Activated T-cell treated with anti-CD3 and anti-CD28 coated beads, Interleukin-2, amount 50 U/mL, for 4 hours (primary cell): ENCODE measurements at places on chromosomes 1 and 21. TPM values are rescaled to one million over a fixed set of nuclear protein-coding genes. Genes with fewer than 3 reads are reported as not detected.
A peak's percentile ranks its signal among the peaks of the same experiment; 100 is the strongest.

GRCh38 chr1:203666609-203667008 is 40.0 kb downstream of the ATP2B4 start:
- no peak for DNase-seq

TMOD4 gene
- total RNA-seq = 0.52 TPM

GJA8 gene
- not detected for total RNA-seq

- DNase-seq = no peak
Observed at GRCh38 chr1:232891071-232891470, 59.3 kb upstream of the NTPCR start.

DNA sequence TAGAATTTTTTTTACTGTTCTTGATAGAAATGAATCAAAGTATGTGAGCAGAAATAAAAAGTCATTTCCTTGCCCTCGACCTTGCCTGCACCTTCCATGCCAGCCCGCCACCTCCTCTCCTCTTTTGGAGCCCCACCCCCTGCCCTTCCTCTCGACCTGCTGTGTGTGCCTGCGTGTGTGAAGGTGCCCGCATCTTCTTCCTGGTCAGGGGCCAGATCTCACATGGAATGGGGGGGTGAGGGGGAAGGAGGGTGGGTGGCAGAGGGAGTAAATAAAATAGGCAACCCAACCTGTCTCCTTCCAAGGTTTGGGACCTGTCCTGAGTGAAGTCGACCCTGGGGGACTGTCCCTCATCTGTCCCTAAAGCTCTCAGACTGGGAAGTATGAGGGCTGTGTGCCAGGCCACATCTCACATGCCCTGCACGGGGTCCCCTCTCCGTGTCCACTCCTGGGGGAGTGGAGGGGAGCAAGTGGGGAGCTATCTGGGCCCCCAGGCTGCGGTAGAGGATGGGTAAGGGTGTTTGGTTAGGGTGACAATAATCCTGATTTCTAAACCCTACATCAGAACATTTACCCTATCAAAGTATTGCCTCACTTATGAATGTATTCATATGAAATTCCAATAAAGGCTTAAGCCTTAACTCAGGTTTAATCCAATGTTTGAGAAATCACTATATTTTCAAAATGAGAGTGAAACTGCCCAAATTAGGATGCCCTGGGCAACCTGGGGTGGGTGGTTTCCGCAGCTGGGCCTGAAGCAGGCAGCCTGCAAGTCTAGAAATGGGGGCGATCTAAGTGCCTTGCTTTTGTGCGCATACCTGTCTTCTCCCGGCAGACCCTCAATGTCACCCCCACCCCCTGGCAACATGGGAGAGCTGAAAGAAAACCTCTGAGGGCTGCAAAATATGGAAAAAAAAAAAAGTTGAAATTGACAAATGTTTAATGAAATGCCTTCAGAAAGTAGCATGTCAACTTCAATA is 15.4 kb downstream of the AMPD2 start:
- no peak for DNase-seq

DNA sequence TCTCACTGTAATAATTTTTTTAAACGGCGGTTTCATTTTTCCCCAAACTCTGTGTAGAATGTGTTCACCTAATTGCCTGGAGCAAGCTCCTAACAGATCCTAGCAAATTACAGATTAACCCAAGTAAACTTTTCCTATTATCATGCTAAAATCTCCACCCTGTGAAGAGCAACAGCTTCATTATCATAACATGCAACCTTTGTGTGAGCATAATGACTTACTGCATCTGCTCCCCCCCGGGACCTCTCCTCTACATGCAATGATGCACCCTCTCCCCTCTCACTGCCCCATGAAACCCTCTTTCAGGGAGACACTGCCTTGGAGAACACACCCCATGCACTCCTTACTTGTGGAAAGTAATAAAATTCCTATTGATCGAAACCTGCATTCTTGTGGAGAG is 717.0 kb upstream of the TMPRSS15 start:
- no peak for DNase-seq

DCST2 gene
- 0.08 TPM for total RNA-seq

DNA sequence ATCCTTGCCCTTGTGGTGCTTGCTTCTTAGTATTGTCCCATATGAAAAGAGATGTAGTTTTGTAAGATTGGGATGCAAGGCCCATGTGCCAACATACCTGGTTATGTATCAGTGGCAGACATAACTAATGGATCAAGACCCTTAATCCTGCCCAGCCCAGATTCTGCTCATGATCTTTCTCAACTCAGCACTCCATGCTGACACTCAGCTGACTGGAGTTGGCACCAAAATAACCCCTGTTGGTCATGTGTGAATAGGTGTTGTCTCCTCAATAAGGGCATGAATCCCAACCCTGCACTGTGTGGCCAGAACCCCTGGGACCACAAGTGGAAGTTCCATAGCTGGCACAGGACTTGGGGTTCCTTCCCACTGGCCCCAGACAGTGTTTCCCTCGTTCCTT is 13.9 kb upstream of the CNR2 start:
- DNase-seq = no peak

RNU11 gene
- total RNA-seq = not detected

DNA sequence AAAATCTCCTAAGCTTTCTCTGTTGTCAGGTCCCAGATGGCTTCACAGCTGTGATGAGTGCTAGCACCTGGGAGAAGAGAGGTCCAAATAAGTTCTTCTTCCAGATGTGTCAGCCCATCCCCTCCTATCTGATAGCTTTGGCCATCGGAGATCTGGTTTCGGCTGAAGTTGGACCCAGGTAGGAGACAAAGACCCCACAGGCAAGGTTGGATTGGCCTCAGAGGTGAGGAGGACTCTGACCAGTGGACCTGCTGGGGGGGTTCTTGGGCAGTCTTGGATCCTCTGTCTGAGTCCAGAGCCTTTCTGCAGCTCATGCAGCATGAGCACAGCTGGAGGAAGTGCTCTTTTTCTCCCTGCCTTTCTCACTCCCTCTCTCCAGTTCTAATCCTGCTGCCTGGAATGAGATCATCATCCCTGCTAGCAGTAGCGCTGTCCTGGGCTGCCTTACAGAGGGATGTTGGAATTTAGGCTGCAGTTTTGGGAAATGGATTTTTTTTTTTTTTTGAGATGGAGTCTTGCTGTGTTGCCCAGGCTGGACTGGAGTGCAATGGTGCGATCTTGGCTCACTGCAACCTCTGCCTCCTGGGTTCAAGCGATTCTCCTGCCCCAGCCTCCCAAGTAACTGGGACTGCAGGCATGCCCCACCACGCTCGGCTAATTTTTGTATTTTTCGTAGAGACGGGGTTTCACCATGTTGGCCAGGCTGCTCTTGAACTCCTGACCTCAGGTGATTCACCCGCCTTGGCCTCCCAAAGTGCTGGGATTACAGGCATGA is 7.1 kb downstream of the RNPEP start:
- DNase-seq = no peak

LRRC39 gene
- 0.69 TPM for total RNA-seq

FCRL1 gene
- not detected for total RNA-seq

DNA sequence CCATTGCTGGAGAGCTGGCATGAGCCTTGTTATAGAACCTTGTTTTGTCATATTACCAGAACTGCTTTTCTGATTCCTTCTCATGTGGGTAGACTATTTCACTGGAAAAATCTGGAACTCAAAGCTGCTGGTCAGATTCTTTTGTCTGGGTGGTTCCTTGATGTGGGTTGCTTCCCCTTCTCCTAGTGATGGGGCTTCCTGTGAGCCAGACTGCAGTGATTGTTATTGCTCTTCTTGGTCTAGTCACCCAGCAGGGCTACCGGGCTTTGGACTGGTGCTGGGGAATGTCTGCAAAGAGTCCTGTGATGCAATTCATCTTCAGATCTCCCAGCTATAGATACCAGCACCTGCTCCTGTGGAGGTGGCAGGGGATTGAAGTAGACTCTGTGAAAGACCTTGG is 59.4 kb downstream of the GPR137B start:
- DNase-seq = no peak

DNA sequence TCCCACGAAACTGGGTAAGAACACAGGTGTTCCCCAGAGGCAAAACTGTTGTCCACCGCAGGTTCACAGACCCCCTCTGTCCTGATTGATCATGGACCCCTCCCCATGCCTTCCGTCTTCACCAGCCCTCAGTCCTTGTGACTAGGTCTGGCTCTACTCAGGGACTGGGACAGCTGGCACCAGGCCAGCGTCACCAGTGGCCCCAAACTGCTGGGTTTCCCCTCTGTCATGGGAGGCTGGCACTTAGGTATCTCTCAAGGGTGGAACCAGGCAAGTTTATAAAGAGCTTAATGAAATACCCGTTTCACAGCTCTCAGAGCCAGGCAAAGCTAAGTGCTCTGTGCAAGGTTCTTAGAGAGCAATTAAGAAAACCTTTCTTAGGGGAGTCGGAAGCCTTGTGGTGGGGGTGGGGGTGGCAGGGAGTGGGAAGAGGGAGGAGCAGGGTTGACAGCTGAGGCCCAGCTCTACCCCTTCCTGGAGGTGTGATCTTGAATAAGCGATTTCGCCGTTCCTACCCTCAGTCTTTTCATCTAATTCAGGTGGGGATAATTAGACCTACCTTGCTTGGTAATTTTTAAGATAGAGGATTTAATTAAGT is 35.0 kb upstream of the IFNLR1 start:
- no peak for DNase-seq

GRCh38 chr21:26783466-26784195 is 61.6 kb downstream of the ADAMTS1 start:
- DNase-seq = no peak

DNA sequence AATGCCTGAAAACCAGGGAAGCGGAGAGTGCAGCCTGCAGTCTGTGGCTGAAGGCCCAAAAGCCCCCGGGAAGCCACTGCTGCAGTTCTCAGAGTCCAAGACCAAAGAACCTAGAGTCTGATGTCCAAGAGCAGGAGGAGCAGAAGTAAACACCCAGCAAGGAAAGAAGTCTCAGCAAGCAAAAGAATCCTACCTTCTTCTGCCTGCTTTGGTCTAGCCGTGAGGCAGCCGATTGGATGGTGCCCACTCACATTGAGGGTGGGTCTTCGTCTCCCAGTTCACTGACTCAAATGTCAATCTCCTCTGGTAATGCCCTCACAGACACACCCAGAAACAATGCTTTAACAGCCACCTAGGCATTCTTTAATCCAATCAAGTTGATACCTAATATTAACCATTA is 217.5 kb downstream of the PLA2G4A start:
- no peak for DNase-seq

- no peak for DNase-seq
Observed at GRCh38 chr1:47696737-47697441, 259.0 kb downstream of the FOXD2 start.

DNA sequence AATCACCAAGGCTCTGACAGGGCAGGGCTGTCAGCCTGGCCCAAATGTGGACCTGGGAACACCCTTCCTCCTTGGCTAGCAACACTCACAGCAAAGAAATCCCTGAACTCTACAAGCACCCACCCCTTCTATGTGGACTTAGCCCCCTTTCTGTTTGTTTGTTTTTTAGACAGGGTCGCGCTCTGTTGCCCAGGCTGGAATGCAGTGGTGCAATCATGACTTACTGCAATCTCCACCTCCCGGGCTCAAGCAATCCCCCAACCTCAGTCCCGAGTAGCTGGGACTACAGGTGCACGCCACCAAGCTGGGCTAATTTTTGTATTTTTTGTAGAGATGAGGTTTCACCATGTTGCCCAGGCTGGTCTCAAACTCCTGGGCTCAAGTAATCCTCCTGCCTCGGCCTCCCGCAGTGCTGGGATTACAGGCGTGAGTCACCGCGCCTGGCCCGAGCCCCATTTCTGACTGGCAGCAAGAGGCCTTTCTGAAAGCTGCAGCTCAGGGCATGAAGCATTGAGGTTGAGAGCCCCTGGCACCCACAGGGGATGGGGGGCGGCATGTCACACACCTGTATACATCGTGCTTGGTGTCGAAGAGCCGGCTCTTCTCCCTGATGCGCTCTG is 16.2 kb downstream of the RIPK4 start:
- no peak for DNase-seq

- no peak for DNase-seq
Observed at GRCh38 chr1:182391028-182391361, 595 bp downstream of the GLUL start.

DNA sequence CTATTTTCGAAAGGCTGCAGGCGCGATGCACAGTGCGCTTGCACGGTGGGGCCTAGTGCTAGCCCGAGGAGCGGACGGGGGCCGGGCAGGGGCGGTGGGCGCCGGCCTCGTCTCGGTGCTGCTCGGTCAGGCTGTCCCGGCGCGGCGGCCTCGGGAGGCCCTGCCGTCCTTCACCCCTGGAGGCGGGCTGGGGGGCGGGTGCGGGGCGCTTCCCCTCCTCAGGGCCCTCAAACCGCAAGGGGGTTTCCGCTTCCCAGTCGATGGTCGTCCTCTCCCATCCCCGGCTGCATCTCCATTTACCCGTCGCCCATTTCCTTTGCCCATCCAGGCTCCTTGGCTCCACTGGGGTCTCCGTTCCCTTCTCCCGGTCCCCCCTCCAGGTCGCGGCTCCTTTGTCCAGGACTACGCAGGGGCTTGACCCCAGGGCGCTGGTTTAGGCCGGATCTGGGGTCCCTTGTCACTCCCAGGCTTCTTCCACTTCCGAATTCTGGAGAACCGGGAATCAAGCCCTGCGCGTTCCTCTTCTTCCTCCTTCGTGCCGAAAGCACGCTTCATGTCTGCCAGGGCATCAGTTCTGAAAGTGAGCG is 196.3 kb upstream of the LMO4 start:
- no peak for DNase-seq

SFN gene
- 0.19 TPM for total RNA-seq

- DNase-seq = no peak
Observed at GRCh38 chr21:42061195-42061985, 9.7 kb upstream of the UMODL1 start.

DNA sequence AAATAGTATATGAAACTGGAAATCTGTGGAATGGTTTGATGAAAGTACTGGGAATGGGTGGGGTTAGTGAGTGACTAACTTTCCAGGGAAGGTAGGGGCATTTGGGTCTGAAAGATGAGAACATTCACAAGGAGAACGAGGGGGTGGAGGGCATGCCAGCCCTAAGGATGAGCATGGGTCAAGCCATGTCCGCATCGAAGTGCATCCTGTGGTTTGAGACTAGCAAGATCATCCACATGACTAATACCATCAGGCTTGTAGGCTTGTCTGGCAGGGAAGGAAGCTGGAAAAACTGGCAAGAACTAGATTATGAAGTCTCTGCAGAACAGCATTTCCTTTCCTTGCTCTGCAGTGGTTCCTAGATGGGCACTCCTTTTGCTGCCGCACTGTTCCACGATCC is 70.4 kb upstream of the UBE2U start:
- DNase-seq = no peak

C4BPA gene
- total RNA-seq = 0.58 TPM

DNA sequence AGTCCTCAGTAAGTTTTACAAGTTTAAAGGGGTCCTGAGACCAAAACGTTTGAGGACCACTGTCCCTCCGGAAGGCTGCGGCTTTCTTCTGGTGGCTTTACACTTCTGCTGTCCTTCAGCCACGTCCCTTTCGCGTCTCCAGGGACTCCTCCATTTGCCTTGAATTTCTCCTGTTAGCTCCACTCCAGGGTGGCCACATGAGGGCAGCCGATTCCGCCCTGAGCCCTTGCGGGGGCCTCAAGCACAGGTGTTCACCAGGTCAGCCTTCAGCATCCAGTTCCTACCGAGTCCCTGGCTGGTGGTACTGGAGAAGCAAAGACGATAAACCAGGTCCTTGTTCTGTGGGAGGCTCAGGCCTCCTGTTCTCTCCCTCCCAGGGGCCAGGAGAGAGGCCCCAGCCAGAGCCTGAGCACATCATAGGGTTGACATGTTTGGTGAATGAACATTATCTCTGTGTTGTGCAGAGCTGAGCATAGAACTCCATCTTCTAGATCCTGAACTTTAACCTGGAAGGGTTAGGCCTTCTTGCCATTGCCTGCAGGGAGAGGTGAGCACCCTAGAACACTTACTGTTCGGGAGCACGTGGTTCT is 27.4 kb upstream of the COQ8A start:
- DNase-seq = peak; percentile 36

OLFML3 gene
- 0.15 TPM for total RNA-seq
